Tibial nerve (tissue), 4 donors: ENCODE measurements at places on chromosomes 2 and 18. TPM values are rescaled to one million over a fixed set of nuclear protein-coding genes. Genes with fewer than 3 reads are reported as not detected.

ERMN gene
- total RNA-seq, result 1.1 TPM

CCDC150 gene
- total RNA-seq, result 2.1 TPM

HOXD12 gene
- not detected for total RNA-seq

GAL3ST2 gene
- total RNA-seq, result not detected

ARHGAP28 gene
- total RNA-seq, result 6.6 TPM

DNA sequence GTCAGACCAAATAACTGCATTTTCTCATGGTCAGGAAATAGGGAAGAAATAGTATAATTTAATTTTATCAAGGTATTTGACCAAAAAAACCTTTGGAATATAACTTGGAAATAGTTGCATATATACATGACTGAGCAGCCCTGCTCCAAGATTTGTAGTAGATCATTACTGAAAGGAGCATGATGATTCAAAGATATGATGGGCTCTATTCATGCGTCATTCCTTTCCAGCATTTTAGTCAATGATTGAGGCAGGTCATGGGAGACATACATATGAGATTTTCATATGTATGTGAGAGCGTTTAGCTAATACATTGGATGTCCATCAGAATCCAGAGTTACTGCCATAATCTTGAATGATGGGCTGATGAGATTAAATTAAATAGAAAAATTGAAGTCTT lies 74.5 kb downstream of the CAB39 start:
- no peak for DNase-seq
- H3K36me3 ChIP-seq, result peaks cover 81% of the 10 kb centered on the region
- no peak overlapping the region for H3K4me3 ChIP-seq
- H3K27ac ChIP-seq, result no peak overlapping the region
- H3K4me1 ChIP-seq, result peaks cover under 1% of the 10 kb centered on the region

DNA sequence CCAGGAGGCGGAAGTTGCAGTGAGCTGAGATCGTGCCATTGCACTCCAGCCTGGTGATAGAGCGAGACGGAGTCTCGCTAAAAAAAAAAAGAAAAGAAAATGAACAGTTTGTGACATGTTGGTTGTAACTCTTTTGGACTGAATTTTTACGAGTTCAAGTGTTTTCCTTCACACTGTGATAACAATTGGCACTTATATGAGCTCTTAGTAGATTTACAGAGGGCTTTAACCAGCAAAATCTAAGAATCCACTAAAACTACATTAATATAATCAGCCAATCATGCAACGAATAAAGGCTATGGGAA lies 2.1 kb upstream of the GEMIN6 start:
- no peaks in the 10 kb centered on the region for H3K27me3 ChIP-seq
- no peak overlapping the region for H3K27ac ChIP-seq
- H3K36me3 ChIP-seq, result no peaks in the 10 kb centered on the region
- no peak for DNase-seq
- H3K4me1 ChIP-seq, result peaks cover 13% of the 10 kb centered on the region

GRCh38 chr2:135615404-135615803 lies 84.1 kb downstream of the R3HDM1 start:
- no peak overlapping the region for H3K4me3 ChIP-seq
- H3K4me1 ChIP-seq, result no peaks in the 10 kb centered on the region
- no peaks in the 10 kb centered on the region for H3K27me3 ChIP-seq
- no peaks in the 10 kb centered on the region for H3K36me3 ChIP-seq
- no peak for DNase-seq
- no peak overlapping the region for H3K27ac ChIP-seq

GRCh38 chr2:105593221-105593967 lies 151.3 kb upstream of the NCK2 start:
- H3K4me3 ChIP-seq, result no peak overlapping the region
- H3K36me3 ChIP-seq, result no peaks in the 10 kb centered on the region
- H3K27me3 ChIP-seq, result no peaks in the 10 kb centered on the region
- DNase-seq, result no peak

DNA sequence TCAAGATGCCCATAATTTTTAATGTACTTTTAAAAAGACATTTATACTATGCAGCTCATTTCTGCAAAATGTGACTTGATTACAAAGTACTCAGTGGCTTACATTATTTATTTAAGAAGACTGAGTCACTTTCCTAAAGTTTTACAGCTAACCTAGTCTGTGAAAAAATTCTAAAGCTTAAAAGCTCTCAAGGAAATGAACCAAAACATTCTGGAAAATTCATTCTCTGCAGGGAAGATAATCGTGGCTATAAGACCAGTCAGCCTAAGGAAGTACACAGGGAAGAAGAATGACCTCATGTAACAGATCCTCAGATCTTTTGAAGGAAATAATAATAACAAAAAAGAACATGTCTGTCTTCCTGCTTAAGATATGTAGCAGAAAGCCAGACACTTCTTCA lies 232.1 kb upstream of the STK17B start:
- no peaks in the 10 kb centered on the region for H3K4me1 ChIP-seq
- no peaks in the 10 kb centered on the region for H3K36me3 ChIP-seq
- no peak for DNase-seq
- no peak overlapping the region for H3K4me3 ChIP-seq
- no peak overlapping the region for H3K27ac ChIP-seq

DNA sequence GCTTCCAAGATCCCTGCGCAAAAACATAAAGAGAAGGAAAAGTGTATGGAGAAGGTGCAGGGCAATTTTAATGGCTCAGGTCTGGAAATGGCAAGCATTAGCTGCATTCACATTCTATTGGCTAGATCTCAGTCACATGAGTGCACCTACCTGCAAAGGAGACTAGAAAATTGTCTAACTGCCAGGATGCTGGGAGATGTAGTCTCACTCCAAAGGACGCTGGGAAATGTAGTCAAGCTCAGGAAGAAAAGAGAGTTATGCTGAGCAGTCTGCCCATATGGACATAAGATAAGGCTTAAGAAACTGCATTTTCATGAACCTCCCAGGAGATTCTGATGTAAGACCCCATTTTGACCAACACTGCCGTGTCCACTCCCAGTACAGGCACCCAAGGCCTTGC lies 9.5 kb upstream of the KLHL29 start:
- no peak overlapping the region for H3K4me3 ChIP-seq
- no peak for DNase-seq
- peaks cover under 1% of the 10 kb centered on the region for H3K4me1 ChIP-seq
- H3K27ac ChIP-seq, result no peak overlapping the region
- H3K36me3 ChIP-seq, result no peaks in the 10 kb centered on the region

DNA sequence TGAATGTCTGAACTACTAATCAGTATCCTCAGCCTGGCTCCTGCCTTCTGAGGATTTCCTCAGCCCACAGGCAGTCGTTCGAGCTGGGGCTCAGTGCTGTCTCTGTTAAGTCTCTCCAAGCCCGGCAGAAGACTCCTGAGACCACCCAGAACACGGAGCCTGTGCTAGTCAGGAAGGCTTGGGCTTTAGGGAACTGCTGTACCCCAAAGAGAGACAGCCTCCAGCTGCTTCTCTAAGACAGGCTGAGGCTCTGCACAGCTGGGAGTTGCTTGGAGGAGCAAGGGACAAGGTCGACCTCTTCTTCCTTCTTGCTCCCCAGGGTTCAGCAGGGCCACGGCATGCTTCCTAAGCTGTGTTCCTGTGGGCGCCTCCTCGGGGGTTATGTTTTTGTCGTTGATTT lies 283.4 kb upstream of the MYT1L start:
- no peak for DNase-seq
- no peak overlapping the region for H3K27ac ChIP-seq
- no peaks in the 10 kb centered on the region for H3K36me3 ChIP-seq
- H3K27me3 ChIP-seq, result no peaks in the 10 kb centered on the region
- no peaks in the 10 kb centered on the region for H3K4me1 ChIP-seq

- no peaks in the 10 kb centered on the region for H3K36me3 ChIP-seq
- no peak overlapping the region for H3K27ac ChIP-seq
- H3K4me3 ChIP-seq, result no peak overlapping the region
Measured at GRCh38 chr2:184215745-184216144, 382.6 kb upstream of the ZNF804A start.

- no peaks in the 10 kb centered on the region for H3K36me3 ChIP-seq
- H3K27me3 ChIP-seq, result no peaks in the 10 kb centered on the region
- no peaks in the 10 kb centered on the region for H3K4me1 ChIP-seq
- no peak for DNase-seq
Measured at GRCh38 chr2:223008956-223009355, 43.0 kb upstream of the KCNE4 start.

GRCh38 chr18:49028801-49029506 lies 78.2 kb upstream of the SMAD7 start:
- no peaks in the 10 kb centered on the region for H3K36me3 ChIP-seq
- no peaks in the 10 kb centered on the region for H3K27me3 ChIP-seq
- no peak overlapping the region for H3K4me3 ChIP-seq
- no peak overlapping the region for H3K27ac ChIP-seq
- H3K4me1 ChIP-seq, result no peaks in the 10 kb centered on the region

GRCh38 chr2:56474412-56475158 lies 290.8 kb downstream of the CCDC85A start:
- H3K36me3 ChIP-seq, result no peaks in the 10 kb centered on the region
- H3K4me1 ChIP-seq, result no peaks in the 10 kb centered on the region
- H3K27me3 ChIP-seq, result no peaks in the 10 kb centered on the region
- no peak overlapping the region for H3K27ac ChIP-seq
- no peak for DNase-seq

GRCh38 chr18:37019157-37019827 lies 190.4 kb downstream of the KIAA1328 start:
- no peak overlapping the region for H3K4me3 ChIP-seq
- no peaks in the 10 kb centered on the region for H3K36me3 ChIP-seq
- no peaks in the 10 kb centered on the region for H3K4me1 ChIP-seq
- H3K27me3 ChIP-seq, result no peaks in the 10 kb centered on the region

GRCh38 chr2:227462972-227463931 lies 8.7 kb upstream of the AGFG1 start:
- no peak overlapping the region for H3K27ac ChIP-seq
- H3K27me3 ChIP-seq, result no peaks in the 10 kb centered on the region
- no peak for DNase-seq
- H3K4me3 ChIP-seq, result no peak overlapping the region

- no peak overlapping the region for H3K4me3 ChIP-seq
- no peak for DNase-seq
- peak overlapping the region; percentile 26 for H3K27ac ChIP-seq
- H3K27me3 ChIP-seq, result no peaks in the 10 kb centered on the region
- H3K36me3 ChIP-seq, result no peaks in the 10 kb centered on the region
- H3K4me1 ChIP-seq, result peaks cover 73% of the 10 kb centered on the region
Measured at GRCh38 chr2:190355968-190356644, 12.7 kb downstream of the INPP1 start.

GRCh38 chr2:128638341-128639119 lies 319.9 kb upstream of the HS6ST1 start:
- H3K27ac ChIP-seq, result no peak overlapping the region
- H3K4me3 ChIP-seq, result no peak overlapping the region
- H3K36me3 ChIP-seq, result no peaks in the 10 kb centered on the region
- peaks cover 3% of the 10 kb centered on the region for H3K4me1 ChIP-seq
- no peak for DNase-seq
- H3K27me3 ChIP-seq, result no peaks in the 10 kb centered on the region

GRCh38 chr2:96816836-96817702 lies 1.0 kb downstream of the CNNM3 start:
- peaks cover 13% of the 10 kb centered on the region for H3K36me3 ChIP-seq
- no peaks in the 10 kb centered on the region for H3K27me3 ChIP-seq
- no peaks in the 10 kb centered on the region for H3K4me1 ChIP-seq
- no peak overlapping the region for H3K27ac ChIP-seq
- peak overlapping the region; percentile 89 for H3K4me3 ChIP-seq
- DNase-seq, result no peak
